Adipocyte (in vitro differentiated cells): ENCODE measurements at places on chromosomes 4 and X.
A peak's percentile ranks its signal among the peaks of the same experiment; 100 is the strongest.

DNA sequence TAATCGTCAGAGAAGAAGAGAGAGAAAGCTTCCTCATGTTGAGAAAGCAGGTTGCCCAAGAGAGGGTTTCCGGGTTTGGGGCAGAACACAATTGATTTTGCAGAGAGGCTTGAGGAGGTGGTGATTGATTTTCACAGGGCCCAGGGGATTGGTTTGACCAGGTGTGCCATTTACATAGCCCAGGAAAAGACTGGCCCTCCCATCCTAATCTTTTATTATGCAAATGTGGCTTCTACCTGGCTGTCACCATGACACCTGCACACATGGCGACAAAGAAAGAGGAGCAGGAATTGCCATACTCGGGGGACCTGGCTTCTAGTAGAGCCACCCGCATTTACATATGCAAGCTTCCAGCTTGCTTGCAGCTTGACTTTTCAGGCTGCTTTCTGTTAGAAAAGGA lies 405.3 kb downstream of the PPP4R3C start:
- no peak for DNase-seq

DNA sequence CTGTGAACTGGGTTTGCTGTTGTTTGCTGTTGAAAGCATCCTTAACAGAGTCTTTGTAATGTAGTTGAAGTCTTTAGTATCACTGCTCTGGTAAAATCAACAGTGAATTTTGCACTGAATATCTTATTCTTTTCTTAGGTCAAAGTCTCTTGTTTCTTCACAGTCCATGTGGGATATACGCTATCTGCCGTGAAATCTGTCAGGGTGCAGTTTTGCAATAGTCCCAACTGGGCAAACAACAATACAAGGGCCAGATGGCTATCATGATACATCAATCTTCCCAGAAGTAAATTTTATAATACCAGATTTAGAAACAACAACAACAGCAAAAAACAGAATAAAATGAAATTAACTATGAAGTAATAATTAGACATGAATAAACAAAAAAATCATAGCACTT lies 123.5 kb downstream of the PPARGC1A start:
- DNase-seq, result no peak

DNA sequence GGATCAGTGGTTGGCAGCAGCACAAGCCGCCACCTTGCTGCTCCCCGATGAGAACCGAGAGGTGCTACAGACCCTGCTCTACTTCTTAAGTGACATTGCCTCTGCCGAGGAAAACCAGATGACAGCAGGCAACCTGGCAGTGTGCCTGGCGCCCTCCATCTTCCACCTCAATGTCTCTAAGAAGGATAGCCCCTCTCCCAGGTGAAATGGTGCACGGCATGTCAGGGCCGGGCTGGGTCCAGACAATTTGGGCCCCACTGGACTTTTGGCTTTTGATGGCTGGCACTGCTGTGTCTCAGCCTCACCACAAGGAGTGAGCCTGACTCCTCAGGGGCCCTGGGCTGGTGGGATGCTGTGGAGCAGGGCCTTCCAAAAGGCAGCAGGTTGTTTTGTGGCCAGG lies 74.1 kb downstream of the STARD8 start:
- no peak for DNase-seq

GRCh38 chr4:40559585-40560465 lies 69.8 kb downstream of the RBM47 start:
- DNase-seq, result no peak

DNA sequence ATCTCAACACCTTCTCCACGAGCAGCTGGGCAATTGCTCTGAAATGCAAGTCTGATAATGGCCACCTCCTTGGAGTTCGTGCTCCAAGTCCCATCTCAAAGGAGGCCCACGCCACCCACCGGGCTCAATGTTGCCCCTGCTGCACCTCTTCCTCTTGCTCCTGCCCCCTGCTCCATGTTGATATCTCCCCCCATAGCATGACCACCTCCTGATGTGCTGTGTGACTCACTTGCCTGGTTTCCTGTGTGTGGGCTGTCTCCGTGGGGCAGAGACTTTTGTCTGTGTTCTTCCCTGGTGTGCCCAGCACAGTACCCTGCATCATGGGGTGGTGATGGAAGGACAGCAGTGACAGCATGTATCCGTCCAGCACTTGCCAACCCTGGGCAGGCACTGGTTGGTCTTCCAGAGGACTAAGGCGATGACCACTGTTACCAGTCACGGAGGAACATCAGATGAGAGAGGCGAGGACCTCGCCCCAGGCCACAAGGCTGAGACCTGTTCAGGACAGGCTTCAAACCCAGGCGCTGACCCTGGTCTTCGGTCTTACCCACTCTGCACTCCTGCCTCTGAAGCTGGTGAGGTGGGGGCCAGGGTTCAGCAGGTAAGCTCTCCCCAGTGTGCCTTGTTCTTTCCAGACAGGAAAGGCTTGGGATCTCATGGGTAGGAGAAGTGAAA lies 104.6 kb upstream of the LRPAP1 start:
- no peak for DNase-seq

GRCh38 chr4:72311291-72311690 lies 257.7 kb downstream of the ADAMTS3 start:
- DNase-seq, result peak; percentile 7

- no peak for DNase-seq
Measured at GRCh38 chr4:24881508-24882196, 31.2 kb downstream of the CCDC149 start.

GRCh38 chr4:10605031-10605430 lies 79.5 kb downstream of the CLNK start:
- DNase-seq, result no peak

- no peak for DNase-seq
Measured at GRCh38 chrX:12263211-12263610, 124.9 kb downstream of the FRMPD4 start.

- DNase-seq, result no peak
Measured at GRCh38 chrX:26747877-26748276, 531.9 kb downstream of the MAGEB5 start.

DNA sequence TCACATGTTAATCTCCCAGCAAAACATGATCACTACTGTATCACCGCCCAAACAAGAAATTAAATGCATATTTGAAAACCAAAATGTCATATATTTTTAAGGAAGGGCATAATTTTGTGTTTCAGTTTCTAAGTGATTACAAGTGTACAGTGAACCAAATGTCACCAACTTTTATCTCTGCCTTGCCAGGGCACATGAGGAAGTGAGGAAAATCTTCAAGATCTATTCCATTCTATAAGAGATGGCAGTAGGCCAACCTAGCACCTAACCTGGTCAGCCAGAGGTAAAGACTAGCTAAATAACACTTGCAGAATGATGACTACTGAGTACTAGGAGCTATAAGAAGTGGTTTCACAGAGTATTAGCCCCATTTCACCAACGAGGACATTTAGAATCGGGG lies 107.2 kb downstream of the ATP11C start:
- DNase-seq, result no peak

- DNase-seq, result no peak
Measured at GRCh38 chr4:138190452-138190858, 51.7 kb downstream of the SLC7A11 start.

DNA sequence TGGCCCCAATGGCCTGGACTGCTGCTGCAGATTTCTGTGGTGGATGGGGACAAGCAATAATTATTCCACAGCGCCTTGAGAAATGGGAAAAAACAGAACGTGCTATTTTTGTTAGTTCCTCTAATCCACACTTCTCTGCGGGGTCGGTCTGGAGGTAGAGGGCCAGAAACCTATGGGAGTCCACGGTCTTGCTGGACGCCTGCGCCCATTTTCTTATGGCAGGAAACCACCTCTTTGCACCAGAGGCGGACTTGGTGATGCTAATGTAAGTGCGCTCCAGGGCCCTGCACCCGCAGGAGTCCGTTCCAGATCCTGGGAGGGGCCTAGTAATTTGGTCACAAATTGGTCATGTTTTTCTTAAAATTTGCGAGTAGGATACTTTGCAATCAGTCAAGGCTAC lies 25.9 kb upstream of the CLDN24 start:
- DNase-seq, result no peak

DNA sequence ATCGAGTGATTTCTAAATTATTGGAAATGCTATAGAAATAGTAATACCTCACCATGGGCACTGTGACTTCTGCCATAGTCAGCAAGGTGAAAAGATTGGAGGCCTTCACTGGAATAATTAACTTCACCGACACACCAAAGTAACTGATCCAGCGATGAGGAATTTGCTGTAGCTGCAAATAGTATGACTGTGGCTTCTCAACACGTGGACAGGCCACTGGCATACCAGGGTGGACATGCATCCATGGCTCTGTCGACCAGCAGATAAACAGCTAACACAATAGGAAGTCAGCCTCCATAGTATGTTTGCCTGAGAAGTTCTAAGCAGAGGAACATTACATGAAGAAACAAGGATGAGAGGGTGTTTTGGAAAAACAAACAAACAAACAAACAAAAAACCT lies 10.9 kb upstream of the FAT4 start:
- DNase-seq, result no peak

DNA sequence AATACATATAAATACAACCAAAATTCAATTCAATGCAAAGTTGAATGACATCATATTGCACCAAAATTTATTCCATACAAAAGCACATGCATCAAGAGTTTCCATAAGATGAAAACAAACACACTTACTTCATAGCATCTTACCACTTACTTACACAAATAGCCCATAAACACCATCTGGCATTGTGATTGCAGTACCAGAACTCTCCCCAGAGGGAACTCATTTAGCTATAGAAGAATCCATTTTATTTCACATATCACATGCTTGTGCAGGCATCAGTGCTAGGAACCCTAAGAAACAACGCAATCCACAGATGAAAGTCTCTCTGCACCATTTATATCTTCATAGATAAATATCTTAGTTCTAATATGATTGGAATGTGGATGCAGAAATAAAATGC lies 77.9 kb downstream of the SLC7A11 start:
- DNase-seq, result no peak

DNA sequence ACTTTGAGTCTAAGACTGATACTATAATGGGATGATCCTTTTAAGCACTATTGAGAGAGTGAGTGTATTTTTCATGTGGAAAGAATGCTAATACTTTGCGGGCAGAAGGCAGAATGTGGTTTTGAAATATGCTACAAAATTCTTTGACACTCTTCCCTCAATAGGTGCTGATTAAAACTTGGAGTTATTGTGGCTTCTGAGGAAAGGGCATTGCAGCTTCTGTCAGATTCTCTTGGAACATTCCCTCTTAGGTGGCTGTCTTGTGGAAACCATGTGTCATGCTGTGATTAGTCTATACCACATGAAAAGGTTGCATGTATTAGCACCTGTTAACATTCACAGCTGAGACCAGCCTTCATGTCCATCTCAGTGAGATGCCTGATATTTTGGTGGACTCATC lies 547.0 kb downstream of the STIM2 start:
- no peak for DNase-seq

DNA sequence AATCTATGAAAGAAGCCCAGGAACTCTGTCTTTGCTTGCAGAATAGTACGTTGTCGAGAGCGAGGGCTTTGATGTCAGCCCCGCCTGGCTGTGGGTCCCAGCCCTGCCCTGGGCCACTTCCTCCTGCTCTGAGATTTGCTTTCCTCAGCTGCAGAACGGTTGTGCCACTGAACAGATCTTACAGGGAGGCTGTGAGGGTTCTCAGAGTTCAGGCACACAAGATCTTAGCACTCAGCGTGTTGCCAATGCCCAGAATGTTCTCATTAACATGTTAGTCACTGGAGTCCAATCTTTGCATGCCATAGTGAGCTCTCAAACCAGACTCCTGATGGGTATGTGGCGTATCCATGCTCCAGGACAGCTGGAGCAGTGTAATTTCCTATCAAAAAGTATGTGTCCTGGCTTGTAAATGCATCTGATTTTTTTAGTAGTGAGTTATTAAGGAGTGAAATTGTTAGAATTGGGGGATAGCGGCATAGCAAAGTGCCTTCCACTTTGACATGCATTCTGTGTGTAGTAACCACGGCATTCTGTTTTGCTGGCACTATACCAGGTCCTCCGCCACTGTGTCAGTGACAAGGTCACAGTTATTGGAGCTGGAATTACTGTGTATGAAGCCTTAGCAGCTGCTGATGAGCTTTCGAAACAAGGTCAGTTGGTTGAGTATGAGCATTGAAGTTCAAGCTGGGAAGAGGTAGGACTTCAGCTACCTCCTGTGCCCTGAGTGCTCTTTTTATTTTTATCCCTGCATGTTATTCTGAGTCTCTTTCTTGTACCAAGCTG lies 31.6 kb downstream of the TKTL1 start:
- peak; percentile 52 for DNase-seq

DNA sequence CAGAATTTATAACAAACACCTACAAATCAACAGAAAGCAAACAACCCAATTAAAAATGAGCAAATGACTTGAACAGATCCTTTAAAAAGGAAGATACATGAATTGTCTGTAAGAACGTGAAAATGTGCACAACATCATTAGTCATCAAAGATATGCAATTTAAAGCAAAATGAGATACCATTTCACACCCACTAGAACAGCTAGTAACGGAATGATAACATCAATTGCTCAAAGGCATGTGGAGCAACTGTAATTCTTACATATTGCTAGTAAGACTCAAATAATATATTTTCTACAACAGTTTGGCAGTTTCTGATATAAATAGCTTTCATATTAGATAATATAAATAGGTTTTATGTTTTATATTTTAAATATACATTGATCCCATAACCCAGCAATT lies 82.5 kb downstream of the LCORL start:
- DNase-seq, result no peak

- DNase-seq, result no peak
Measured at GRCh38 chr4:5992828-5993321, 25.4 kb downstream of the C4orf50 start.

GRCh38 chr4:38989487-38989886 lies 42.7 kb downstream of the TMEM156 start:
- DNase-seq, result peak; percentile 33

- DNase-seq, result peak; percentile 81
Measured at GRCh38 chr4:139528377-139529005, 27.5 kb downstream of the SETD7 start.

DNA sequence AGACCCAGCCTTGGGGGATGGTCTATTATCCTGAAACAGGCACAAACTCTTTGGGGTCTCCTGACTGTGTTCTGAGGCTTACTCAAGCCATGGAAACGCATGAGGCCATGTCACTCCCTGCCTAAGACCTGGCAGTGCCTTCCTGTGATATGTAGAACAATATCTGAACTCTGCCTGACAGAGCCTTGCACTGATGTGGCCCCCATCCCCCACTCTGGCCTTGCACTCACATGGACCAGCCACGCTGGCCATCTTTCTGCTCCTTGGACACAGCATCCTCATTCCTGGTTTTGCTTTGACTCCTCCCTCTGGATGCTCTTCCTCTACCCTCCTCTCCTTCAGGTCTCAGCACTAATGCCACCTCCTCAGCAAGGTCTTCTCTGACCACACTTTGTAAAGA lies 100.2 kb downstream of the SCD5 start:
- DNase-seq, result no peak

- no peak for DNase-seq
Measured at GRCh38 chr4:8688908-8689445, 96.4 kb downstream of the CPZ start.
